ENCODE measurements at places on chromosomes 2 and 18. TPM values are rescaled to one million over a fixed set of nuclear protein-coding genes. Genes with fewer than 3 reads are reported as not detected.

Gene GAL3ST2
- total RNA-seq, result 4.3 TPM

GRCh38 chr2:177242121-177242987, 22.2 kb downstream of the NFE2L2 start:
- no peak for DNase-seq

DNA sequence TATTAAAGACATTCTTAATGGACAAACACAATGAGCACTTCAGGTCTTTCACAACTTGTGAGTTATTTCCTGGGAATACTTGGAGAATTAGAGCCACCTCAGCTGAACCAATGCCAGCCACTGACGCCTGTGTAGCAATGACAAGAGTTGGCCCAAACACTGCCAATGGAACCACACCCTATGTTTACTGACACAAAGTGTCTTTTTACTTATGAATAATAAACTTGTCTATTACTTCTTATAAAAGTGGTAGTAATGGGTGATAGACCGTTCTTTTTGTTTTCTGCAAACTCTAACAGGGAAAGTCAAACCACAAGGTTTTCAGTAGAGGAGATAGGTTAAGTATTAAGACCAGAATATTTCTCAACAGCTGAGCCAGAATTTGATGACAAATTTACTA, 12.5 kb upstream of the CHAC2 start:
- DNase-seq, result no peak

- DNase-seq, result no peak
These were observed 56.1 kb downstream of the RPL37A start for GRCh38 chr2:216554755-216555154.

- DNase-seq, result no peak
These were observed 146.4 kb upstream of the ID2 start for GRCh38 chr2:8535469-8535795.

- DNase-seq, result no peak
These were observed 173.4 kb upstream of the SATB2 start for GRCh38 chr2:199631129-199631528.

DNA sequence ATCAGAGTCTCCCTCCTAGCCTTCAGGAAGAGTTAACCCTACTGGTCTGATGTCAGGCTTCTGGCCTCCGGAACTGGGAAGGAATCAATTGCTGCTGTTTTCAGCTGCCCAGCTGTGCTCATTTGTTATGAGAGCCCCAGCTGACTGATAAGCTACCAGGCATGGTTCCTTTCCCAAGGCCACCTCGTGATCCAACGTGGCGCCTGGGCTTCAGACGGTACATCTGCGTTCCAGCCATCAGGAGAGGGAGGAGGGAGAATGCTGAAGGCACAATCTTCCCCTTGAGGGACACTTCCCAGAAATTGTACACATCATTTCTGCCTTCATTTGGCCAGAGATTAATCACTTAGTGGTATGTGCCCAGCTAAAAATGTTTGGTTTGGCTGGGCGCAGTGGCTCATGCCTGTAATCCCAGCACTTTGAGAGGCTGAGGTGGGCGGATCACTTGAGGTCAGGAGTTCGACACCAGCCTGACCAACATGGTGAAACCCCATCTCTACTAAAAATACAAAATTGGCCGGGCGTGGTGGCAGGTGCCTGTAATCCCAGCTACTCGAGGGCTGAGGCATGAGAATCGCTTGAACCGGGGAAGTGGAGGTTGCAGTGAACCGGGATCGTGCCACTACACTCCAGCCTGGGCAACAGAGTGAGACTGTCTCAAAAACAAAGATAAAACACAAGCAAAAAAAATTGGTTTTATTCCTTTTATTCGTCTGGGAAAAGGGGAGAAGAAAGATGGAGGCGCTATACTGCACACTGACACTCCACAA, 10.5 kb upstream of the ARMC9 start:
- peak; percentile 53 for DNase-seq
